IMR-90 (cell line): ENCODE measurements at places on chromosomes 1 and 21.

- DNase-seq: no peak
These were observed 11.9 kb downstream of the PODN start for GRCh38 chr1:53073868-53074311.

- no peak for DNase-seq
These were observed 389.0 kb upstream of the USP24 start for GRCh38 chr1:55604179-55604578.

GRCh38 chr1:190852611-190853010 lies 374.9 kb upstream of the BRINP3 start:
- no peak for DNase-seq

- DNase-seq: no peak
These were observed 110.5 kb upstream of the USH2A start for GRCh38 chr1:216533776-216534175.

GRCh38 chr1:234970401-234970730 lies 158.3 kb downstream of the TOMM20 start:
- peak; percentile 98 for DNase-seq

- DNase-seq: no peak
These were observed 114.5 kb downstream of the DPYD start for GRCh38 chr1:97806326-97806725.

DNA sequence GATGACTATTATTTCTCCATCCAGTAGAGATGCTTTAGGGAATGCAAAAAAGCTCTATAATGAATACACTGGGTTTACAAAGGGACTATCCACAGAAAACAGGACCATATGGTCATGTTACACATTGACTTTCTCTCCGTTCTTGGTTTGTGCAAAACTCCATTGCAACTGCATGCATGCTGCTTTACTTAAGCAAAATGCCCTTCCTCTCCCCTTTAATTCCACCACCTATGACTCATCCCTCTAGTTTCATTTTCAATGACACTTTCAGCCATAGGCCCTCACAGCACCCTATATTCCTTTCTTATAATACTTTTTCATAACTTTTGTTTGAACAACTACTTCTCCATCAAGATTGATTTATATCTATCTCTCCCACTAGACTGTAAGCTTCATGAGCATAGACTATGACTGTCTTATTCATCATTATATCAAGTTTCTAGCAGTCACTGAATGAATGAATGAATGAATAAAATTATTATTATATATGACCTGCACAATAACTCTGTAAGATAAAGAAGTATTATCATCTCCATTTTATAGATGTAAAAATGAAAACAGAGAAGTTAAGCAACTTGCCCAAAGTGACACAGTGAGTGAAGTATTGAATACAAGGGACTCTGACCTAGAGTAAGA lies 248.9 kb downstream of the PLPP3 start:
- DNase-seq: peak; percentile 84

DNA sequence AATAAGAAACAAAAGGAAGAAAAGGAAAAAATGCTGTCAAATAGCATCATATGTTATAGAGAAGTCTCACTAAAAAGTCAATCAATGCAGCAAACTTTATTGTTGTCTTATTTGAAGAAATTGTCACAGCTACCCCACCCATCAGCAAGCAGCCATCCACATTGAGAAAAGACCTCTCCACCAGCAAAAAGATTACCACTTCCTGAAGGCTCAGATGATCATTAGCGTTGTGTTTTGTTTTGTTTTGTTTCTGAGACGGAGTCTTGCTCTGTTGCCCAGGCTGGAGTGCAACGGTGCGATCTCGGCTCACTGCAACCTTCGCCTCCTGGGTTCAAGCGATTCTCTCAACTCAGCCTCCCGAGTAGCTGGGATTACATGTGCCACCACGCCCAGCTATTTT lies 29.0 kb downstream of the ATP2B4 start:
- no peak for DNase-seq

GRCh38 chr1:212070720-212071302 lies 35.3 kb downstream of the DTL start:
- peak; percentile 70 for DNase-seq

- no peak for DNase-seq
These were observed 229.1 kb downstream of the SETD4 start for GRCh38 chr21:35831230-35831629.

DNA sequence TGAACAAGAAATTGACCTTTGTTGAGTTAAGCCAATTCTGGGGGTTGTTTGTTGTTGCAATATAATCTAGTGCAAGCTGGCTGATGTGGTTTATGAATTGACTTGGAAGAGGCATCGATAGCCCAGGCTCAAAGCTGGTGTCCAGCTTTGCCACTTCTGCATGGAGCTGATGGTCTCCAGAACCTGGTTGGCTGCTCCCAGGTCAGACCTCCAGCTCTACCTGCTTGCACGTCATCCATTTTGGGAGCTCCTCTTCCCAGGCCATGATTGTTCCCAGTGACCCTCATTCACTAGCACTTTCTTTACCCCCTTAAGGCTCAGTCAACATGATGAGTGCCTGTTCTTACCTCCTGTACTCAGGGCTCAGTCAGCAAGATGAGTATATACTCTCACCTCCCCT lies 5.8 kb upstream of the AJAP1 start:
- DNase-seq: no peak

GRCh38 chr1:95384567-95384966 lies 150.6 kb downstream of the RWDD3 start:
- peak; percentile 1 for DNase-seq

DNA sequence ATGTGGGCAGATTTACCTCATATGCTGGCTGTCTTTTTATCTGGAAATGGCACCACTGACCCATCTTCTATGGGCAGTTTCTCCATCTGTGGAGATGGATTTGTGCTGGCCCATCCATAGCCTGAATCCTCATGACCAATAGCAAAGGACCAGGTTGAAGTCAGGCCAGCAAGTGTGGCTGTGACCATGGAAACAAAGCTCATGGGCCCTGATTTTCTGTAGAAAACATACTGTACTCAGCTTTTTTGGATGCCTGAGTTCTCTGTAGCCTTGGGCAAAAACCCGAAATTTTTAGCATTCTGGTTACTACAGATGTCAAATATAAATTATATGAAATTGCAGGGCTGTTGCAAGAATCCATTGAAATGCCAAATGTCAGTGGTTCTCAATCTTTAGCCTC lies 155.0 kb downstream of the PLXNA2 start:
- no peak for DNase-seq

DNA sequence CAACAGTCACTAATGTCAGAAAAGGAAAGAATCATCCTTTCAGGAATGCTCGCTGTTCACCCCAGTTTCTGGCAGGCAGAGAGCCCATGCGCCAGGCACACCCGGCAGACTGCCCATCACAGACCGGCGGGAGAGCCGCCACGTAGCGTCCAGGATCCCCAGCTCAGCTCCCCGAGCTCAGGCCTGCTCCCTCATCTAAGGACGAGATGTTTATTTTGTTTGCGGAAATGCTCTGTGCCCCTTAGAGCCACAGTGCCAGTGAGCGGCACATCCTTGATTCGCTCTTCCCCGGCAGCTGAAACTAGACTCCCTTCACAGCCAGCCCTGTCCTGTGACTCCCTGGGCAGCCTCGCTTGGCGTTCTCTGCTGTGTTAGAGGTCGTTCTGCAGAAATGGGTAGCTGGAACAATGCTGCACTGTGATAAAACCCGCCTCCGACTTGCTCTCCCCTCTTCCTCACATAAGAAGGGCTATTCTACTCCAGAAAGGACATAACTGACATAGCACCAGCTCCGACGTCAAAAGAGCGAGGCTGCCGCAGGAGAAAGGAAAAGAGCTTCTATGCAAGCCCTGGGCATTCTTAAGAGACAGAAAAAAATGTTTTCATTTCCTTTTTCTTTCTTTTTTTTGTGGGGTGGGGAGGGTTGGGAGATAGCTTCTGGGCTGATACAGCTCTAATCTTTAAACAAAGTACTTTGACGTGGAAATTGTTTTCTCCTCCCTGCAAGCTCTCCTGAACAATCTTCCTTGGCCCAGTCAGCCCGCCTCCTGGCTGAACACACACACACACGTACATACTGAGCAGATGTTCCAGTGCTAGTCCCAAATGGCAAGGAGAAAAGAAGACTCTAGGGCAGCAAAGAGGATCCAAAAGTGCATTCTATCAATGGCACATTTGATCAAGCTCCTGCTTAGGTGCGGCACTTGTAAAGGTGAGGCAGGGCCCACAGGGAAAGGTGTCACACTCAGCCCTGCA lies 37.2 kb downstream of the MRAP start:
- DNase-seq: peak; percentile 14

DNA sequence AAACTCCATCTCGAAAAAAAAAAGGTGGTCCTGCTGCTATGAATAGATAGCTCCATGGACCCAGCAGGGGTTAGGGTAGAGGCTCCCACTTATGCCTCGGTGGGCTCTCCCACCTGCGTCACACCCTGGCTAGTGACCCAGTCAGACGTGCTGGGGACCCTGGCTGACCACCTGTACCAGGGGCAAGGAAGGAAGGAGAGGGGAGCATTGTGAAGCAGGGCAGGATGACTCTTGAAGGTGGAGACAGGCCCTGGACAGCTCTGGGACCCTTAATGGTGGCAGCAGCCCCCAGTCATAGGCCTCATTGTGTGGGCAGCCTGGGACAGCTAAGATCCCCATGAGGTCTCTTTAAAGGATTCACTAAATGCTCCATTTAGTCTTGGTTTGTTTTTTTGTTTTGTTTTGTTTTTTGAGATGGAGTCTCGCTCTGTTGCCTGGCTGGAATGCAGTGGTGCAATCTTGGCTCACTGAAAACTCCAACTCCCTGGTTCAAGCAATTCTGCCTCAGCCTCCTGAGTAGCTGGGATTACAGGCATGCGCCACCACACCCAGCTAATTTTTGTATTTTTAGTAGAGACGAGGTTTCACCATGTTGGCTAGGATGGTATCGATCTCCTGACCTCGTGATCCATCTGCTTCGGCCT lies 10.4 kb upstream of the SNAPIN start:
- DNase-seq: no peak

GRCh38 chr1:247517795-247518612 lies 18.2 kb downstream of the OR2C3 start:
- DNase-seq: no peak

DNA sequence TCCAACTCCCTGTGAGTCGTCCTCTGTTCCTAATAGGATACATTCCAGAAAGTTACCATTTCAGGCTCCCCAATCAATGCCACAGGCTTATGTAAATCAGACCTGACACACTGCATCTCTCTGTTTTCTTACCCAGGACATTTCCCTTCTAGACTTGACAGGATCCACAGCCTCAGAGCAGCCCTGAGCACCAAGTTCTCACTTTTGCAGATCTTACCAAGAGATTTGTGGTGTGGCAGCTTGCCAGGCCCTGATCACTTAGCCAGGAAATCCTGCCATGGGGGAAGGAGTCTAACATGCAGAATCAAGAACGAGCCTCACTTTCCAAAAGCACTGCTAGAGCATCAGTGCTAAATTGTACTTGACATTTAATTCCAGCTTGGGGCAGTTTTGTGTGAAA lies 202.9 kb downstream of the TBX15 start:
- no peak for DNase-seq

GRCh38 chr1:165387961-165388360 lies 31.4 kb upstream of the LMX1A start:
- no peak for DNase-seq

- peak; percentile 53 for DNase-seq
These were observed 7.2 kb upstream of the CCN1 start for GRCh38 chr1:85573322-85573721.

DNA sequence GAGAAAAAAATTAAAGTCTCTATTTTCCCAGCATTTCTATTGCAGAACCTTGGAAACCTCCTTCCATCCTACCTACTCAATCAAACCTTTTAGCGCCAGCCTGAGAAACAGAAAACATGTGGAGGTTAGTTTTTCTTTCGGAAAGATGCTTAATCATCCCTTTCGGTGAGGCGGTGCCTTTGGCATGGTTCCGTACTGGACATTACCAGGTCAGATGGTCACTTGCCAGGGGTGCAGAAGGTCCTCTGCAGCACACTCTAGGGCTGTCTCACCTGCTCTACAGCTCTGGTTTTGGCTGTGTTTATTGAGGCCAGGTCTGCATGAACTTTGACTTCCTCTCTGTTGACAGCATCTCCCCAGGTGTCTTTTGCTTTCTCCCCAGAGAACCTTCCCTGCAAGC lies 121.5 kb downstream of the PLD5 start:
- DNase-seq: no peak

DNA sequence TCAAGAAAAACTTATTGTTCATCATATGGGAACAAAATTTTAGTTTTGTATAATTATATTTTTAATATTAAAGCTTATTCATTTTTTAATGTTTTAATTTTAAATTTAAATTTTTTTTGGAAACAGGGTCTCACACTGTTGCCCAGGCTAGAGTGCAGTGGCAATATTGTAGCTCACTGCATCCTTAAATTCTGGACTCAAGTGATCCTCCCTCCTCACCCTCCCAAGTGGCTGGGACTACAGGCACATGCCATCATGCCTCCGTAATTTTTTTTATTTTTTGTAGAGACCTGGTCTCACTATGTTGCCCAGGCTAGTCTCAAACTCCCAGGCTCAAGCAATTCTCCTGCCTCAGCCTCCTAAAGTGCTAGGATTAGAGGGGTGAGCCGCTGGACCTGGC lies 20.2 kb upstream of the FAM76A start:
- no peak for DNase-seq

- DNase-seq: peak; percentile 48
These were observed 748 bp downstream of the PPP1R15B start for GRCh38 chr1:204410688-204411450.

- no peak for DNase-seq
These were observed 13.6 kb upstream of the LRP8 start for GRCh38 chr1:53341521-53341895.

DNA sequence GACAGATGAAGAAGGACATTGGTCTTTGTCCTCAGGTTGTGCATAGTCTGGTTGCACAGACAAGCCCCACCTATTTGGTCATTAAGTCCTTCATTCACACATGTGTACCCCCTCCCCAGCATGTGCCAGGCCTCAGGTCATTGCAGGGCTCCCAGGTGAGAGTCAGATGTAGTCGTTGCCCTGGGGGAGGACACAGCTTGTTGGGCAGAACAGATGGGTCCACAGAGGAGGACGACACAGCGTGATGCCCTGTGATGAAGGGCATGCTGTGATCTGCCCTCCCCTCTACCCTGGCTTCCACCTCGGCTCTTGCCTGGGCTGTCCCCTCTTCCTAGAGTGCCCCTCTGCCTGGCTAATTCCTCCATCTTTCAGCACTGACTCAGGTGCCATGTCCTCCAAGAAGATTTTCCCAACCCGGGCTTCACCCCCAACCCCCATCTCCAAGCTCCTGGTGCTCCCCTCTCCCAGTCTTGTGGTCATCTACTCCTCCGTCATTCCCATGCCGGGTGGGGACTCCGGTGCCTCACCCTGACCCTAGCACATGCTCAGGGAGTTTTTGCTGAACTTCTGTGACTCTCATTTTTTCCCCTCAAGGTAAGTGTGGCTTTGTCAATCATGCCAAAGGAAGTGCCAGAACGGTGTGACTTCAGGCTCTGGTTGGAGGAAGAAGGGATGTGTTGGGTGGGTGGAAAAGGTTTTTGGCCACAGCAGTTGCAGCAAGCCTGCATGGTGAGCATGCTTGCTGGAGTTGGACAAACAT lies 220.5 kb downstream of the FOXD2 start:
- no peak for DNase-seq

GRCh38 chr21:25487046-25487594 lies 120.2 kb downstream of the MRPL39 start:
- no peak for DNase-seq

DNA sequence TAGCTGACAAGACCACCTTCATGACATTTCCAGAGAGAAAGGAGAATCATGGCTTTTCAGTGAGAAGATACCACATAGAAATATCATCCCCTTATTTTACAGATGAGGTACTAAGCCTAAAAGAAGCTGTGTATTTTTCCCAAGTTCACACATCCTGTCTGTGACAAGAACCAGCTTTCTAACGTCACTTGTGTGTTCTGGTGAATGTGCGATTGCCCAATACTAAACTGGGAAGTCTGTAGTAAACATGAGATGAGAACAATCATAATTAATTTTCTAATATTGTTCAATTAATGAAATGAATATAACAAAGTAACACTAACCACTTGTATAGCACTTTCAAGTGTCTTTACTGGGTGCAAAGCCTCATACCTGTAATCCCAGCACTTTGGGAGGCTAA lies 46.0 kb downstream of the PTGER3 start:
- DNase-seq: no peak
